Cortex of kidney (tissue), 1 donor: ENCODE measurements at places on chromosomes 16 and 17.

DNA sequence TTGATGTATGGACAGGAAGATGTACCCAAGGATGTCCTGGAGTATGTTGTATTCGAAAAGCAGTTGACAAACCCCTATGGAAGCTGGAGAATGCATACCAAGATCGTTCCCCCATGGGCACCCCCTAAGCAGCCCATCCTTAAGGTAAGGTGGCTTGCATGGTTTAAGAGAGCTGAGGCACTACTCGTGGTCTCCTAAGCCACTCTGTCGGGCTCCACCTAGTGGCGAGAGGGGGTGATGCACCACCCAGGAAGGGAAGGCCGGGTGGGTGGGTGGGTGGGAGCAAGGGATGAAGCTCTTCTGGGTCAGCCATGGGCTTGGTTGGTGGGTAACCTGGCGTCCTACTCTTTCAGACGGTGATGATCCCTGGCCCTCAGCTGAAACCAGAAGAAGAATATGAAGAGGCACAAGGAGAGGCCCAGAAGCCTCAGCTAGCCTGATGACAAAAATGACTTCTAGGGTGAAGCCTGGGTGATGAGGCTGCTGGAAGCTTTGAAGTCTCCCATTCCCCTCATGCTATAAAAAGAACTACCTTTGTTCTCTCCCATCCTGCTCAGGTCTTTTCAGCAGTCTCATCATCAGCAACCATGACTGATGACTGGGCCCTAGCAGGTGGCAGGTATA lies 21.5 kb downstream of the GPR179 start:
- no peak for DNase-seq

DNA sequence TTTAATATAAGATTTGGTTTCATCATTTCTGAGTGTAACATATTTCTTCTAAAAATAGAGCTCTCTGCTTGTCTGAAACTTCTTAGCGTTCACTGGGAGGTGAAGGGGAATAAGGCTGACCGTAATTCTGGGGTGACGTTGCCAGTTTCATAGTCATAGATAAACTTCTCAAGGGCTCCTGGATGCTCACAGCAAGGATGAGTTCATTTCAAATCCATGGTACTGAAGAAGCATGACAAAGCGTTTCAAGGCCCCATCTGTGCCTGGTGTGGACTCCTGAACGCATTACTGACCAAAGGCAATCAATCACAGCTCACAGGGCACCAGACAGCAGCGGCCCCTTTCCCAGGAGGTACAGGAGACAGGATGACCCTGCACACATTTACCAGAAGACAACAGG lies 12.0 kb upstream of the EVPL start:
- no peak for DNase-seq

DNA sequence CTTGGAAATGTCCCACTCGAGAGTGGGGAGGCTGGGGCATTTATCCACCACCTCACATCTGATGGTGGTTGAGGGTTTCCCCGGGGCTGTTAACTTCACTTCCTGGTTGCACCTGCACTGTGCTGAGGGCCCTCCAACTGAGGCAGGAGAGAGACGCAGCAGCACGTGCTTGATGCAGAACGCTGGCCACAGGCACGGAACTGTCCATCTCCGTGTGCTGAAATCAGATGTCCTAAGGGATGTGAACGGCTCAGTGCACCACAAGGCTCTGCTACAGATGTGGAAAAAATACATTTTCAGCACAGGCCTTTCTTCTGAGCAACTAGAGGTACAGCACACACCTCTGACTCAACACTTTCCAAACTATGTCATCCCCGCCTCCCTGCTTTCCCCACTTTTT lies 114.8 kb upstream of the C16orf82 start:
- DNase-seq = no peak

GRCh38 chr16:52568495-52568894 lies 21.6 kb upstream of the TOX3 start:
- DNase-seq = no peak

DNA sequence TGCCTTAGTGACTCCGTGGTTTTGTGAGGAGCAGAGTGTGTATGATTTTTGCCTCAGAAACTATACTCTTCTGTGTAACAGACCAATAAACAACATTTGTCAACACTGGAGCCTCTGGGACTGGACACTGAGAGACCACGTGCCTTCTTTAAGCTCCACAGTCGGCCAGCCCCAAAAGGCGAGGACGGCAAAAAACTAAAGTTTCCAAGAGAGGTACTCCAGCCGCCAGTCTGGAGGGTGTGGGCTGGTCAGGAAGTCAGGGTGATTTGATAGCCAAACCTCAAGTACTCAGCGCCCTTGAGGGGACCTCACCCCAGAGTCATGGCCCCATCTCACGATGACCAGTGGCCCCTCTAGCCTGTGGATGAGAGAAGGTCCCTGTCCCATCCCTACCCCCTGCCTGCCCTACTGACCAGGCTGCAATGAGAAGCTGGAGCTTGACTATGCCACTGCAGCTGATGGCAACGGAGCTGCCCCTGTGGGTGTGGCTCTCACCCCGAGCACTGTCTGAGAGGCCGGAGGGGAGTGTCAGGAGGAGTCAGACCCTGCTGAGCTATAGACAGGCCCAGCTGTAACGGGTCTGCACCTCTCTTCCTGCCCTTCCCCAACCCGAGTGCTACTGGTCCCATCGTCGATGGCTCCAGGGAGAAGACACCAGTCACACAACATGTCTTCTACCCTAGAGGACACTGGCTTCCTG lies 19.8 kb downstream of the MNT start:
- DNase-seq = no peak

DNA sequence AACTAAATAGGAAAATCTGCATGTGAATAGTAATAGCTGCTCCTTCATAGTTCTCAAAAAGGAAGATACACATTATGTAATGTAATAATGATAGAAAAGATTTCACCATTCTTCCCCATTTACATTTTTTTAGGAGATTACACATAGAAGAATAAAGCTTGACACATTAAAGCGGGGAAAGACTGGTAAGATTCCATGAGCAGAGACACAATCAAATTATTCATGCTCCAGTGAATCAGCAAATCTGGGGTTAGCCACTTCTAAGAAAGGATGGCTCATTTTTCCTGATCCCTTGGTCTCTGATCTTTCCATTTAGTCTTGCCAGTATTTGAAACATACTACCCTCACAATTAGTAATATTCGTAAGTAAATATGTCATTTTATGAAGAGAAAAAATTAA lies 81.9 kb downstream of the CA4 start:
- no peak for DNase-seq

- DNase-seq = no peak
Observed at GRCh38 chr17:44362949-44363612, 572 bp downstream of the FAM171A2 start.

- no peak for DNase-seq
Observed at GRCh38 chr17:14452856-14453255, 152.0 kb downstream of the HS3ST3B1 start.

GRCh38 chr17:80456465-80457235 lies 19.8 kb downstream of the NPTX1 start:
- no peak for DNase-seq

DNA sequence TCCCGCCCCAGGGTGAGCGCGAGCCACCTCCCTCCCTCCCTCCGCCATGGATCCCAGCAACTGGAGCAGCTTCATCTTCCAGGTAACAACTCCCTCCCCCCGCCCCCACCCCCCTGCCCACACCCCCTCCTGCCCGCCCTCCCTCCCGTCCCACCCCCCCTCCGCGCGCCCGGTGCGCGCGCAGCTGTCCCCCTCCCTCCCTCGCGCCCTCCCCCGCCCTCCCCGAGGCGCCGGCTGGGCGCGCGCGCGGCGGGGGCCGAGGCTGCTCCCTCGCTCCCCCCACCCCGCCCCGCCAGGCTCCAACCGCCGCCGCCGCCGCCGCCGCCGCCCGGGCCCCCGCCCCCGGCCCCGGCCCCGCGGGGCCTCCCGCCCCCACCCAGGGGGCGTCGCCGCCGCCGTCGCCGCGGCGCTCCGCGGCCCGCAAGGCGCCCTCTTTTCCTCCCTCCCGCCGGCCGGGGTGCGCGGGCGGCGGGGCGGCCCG lies at the start of gene MAZ:
Gene MAZ (plus strand): TSS at position 431 of the 481 bp plus-strand sequence. CDS start 173 bp downstream, outside the sequence.
- no peak for DNase-seq

DNA sequence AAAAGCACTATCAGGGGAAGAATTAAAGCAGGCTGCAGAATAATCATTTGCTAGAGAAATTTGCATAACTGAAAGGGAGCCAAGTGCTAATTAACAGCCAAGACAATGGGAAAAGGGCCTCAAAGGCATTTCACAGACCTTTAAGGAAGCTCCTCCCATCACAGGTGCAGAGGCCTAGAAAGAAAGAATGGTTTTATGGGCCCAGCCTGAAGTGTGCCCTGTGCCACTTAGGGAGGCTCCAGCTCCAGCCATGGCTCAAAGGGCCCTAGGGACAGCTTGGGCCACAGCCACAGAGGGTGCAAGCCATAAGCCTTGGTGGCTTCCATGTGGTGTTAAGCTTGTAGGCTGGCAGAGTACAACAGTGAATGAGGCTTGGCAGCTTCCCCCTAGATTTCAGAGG lies 50.1 kb downstream of the RNF112 start:
- no peak for DNase-seq

DNA sequence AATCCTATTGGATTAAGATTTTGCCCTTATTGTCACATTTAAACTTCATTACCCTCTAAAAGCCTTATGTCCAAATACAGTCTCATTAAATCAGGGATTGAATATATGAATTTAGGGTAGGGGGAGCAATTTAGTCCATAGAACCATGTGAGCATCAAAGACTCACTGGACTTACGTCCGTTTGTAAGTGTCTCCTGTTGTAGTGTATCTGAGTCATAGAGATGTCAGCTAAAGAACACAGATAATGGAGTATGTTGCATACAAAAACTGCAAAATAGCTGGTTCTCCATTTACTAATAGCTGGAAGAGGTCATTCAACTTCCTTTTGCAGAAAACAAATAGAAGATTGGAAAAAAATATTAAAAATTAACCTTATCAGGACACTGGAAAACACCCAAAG lies 599.1 kb upstream of the SOX9 start:
- DNase-seq = no peak

GRCh38 chr16:64489449-64489848 lies 632.4 kb downstream of the CDH11 start:
- no peak for DNase-seq

DNA sequence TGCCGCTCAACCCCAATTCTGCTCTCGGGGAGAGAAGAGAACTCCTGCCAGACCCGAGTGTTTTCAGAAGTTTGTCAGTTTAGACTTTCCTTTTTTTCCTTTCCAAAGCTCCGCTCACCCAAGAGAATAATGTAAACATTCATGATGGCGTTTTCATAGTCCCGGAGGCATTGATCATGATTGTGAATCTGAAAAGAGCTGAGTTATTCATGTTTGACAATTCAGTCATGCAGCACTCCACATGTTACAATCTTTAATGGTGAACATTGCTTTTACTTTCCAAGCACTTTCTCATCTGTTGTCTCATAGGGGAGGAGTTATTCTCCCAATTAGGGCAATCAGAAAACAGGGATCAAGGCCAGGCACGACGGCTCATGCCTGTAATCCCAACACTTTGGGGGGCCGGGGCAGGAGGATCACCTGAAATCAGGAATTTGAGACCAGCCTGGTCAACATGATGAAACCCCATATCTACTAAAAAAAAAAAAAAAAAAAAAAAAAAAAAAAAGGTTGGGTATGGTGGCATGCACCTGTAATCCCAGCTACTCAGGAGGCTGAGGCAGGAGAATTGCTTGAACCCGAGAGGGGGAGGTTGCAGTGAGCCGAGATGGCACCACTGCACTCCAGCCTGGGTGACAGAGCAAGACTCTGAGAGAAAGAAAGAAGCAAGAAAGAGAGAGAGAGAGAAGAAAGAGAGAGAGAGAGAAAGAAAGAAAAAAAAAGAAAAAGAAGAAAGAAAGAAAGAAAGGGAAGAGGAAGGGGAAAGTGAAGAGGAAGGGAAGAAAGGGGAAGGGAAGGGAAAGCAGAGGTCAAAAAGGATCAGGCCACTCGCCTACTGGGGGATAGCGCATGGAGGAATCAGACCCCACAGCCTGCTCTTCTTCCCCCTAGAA lies 70.0 kb upstream of the TNRC6C start:
- DNase-seq = no peak

DNA sequence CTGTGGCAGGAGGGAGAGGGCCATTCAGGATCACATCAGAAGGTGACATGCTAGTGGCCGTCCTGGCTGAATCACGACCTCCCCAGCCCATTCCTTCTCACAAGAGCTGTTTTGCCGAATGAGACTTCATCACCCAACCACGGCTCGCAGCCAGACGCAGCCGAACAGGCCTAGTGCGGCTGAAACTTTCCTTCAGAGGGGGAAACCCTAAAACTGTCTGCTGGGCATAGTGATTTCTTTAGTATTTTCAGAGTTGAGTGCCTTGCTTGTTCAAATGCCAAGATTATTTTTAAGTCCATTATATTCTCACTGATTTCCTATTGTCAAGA lies 343.7 kb downstream of the CPPED1 start:
- DNase-seq = no peak

DNA sequence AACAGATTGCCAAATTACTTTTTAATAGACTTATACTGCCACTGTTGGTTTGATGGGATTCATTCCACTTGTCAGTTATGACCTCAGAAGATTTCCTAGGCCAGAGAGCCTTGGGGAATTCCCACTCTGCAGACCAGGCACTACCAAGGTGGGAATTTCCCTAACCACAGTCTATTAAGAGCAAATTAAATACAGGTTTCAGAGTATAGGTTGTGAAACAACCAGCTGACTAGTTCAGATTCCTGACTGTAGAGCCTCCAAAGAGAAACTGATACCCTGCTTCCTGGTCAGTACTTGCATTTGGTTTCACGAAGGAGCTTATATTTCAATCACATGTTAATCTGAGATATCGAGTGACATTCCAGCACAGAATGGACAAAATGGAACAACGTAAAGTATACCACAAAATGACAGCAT lies 186.5 kb downstream of the STX8 start:
- no peak for DNase-seq

DNA sequence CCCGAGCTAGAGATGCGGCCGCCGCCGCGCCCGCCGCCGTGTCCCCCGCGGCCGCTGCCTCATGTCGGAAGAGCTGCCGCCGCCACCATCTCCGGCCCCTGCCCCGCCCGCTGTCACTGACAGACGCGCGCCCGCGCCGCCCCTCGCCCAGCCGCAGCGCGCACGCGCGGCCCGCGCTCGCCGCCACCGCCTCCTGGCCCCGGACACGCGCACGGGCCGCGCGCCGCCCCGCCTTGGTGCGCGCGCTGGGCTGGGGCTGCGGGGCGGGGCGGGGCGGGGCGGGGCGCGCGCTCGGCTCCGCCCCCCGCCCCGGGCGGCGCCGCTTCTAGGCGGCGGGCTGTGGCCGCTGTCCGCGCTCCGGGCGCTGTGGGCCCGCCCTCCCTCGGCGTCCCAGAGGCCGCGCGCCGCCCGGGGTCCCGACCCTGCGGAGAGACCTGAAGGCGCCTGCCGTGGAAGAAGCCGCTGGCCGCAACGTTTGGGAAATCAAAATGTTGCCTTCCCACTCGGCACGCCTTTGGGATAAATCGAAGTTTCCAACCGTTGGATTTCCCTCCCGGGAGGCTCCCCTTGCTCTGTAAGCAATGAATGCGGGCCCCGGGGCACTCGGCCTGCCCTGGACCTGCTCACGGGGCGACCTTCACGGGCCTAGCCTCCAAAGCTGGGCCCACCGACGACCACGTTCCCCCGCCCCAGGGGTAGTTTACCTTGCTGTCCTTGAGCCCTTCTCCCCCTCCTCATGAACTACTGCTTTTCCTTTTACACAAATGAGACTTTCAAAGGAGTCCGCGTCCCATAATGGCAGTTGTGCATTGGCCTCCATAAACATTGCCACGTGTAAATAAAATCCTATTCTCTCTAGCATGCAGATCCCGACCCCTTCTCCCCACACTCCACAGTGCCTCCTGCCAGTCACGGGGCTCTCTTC lies at the start of gene ADCY9:
Gene ADCY9 (minus strand): TSS at position 118 of the 925 bp plus-strand sequence. CDS start 1,000 bp downstream, outside the sequence.
- DNase-seq = no peak

GRCh38 chr16:75458029-75458428 lies 6.5 kb downstream of the TMEM170A start:
- DNase-seq = no peak
